Stimulated activated CD8-positive, alpha-beta memory T cell treated with anti-CD3 and anti-CD28 coated beads, Interleukin-12 subunit alpha, Interleukin-12 subunit beta, amount 100 ng/mL, for 4 hours (primary cell): ENCODE measurements at places on chromosomes 13 and 19.

GRCh38 chr19:12695096-12695495, 1.3 kb downstream of the FBXW9 start:
- no peak for DNase-seq

- DNase-seq: no peak
Measured at GRCh38 chr19:1094655-1094977, 559 bp downstream of the POLR2E start.

DNA sequence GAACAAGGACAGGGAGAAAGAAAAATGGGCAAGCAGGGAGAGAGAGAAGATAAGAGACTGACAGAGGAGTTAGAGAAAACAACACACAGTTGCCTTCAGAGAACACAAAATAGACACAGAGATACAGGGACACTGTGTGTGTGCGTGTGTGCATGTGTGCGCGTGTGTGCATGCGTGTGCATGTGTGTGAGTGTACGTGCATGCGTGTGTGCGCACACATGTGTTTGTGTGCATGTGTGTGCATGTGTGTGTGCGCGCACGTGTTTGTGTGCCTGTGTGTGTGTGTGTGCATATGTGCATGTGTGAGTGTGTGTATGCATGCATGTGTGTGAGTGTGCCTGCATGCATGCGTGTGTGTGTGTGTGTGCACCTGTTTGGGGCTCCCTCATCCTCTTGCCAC, 5.9 kb upstream of the PLAUR start:
- DNase-seq: no peak

DNA sequence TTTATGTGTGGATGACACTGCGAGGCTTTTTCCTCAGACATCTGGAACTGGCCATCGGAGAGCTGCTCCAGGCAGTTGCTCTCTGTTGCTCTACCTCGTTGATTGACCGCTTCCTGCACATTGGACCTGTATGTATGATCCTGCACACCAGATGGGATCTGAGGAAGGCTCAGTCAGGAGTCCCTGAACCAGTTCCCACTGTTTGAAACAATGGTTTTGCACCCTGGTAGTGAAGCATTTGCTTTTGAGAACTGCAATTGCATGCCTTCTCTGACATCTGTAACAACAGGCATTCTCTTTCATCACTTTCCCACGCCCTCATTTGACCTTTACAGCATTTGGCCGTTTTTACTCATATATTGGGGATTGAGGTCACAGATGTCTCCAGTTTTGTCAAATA, 61.1 kb upstream of the NPAS1 start:
- no peak for DNase-seq
